ENCODE measurements at places on chromosomes 16 and 17.
A peak's percentile ranks its signal among the peaks of the same experiment; 100 is the strongest.

- DNase-seq: no peak
Observed at GRCh38 chr17:74796211-74796610, 20.1 kb upstream of the NAT9 start.

GRCh38 chr16:4936181-4936990 is 562 bp downstream of the PPL start:
- no peak for DNase-seq

- DNase-seq: no peak
Observed at GRCh38 chr17:28623696-28624095, 9.7 kb upstream of the RSKR start.

- peak; percentile 66 for DNase-seq
Observed at GRCh38 chr17:8997994-8998628, 23.2 kb upstream of the NTN1 start.

DNA sequence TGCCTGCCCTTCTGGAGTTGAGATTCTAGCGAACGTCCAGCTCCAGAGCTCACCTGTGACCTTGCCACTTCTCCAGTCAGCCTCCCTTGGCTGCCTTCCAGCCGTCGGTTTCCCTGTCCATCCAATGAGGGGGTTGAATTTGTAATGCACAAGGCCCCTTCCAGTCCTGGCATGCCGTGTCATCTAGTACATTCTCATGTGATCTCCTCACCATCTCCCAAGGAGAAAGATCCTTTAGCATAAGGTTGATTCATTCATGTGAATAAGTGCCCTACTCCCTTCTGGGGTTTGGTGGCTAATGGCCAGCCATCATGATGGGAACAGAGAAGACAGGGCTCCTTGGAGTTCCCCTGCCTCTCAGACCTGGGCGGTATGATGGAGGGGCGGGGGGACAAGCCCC is 18.9 kb upstream of the ABCC3 start:
- DNase-seq: no peak

DNA sequence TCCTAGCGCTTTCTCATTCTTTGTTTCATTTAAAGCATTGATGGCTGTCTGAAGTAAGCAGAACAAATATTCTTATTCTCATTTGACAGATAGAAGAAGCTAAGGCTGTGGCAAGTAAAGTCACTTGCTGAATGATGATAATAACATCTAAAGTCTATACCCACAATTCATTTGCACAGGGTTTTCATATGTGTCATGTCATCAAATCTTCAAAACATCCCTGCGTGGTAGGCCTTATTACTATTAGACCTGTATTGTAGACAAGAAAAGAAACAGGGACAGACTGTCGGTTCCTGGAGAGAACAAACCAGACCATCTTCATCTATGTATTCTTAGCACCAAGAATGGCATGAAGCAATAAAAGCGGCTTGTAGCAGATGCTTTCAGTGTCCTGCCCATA is 85.9 kb downstream of the ASIC2 start:
- DNase-seq: no peak

GRCh38 chr16:10256784-10257641 is 74.8 kb upstream of the GRIN2A start:
- peak; percentile 16 for DNase-seq

GRCh38 chr17:49734515-49735490 is 27.0 kb upstream of the SLC35B1 start:
- DNase-seq: no peak

- DNase-seq: no peak
Observed at GRCh38 chr16:85430523-85431421, 182.3 kb upstream of the GSE1 start.

DNA sequence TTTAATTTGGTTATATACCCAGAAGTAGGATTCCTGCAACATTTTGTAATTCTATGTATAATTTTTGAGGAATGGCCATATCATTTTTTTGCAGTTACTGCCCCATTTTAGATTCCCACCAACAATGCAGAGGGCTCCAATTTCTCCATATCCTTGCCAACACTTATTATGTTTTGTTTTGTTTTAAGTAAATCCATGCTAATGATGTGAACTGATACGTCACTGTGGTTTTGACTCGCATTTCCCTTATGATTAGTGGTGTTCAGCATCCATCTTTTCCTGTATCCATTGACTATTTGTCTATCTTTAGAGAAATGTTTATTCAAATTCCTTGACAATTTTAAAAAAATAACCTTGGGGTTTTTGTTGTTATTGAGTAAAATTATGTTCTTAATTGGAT is 826.4 kb downstream of the CDH11 start:
- DNase-seq: no peak

GRCh38 chr17:73291260-73291801 is 20.5 kb downstream of the CDC42EP4 start:
- DNase-seq: no peak
